ENCODE measurements at places on chromosomes 11 and 22.

DNA sequence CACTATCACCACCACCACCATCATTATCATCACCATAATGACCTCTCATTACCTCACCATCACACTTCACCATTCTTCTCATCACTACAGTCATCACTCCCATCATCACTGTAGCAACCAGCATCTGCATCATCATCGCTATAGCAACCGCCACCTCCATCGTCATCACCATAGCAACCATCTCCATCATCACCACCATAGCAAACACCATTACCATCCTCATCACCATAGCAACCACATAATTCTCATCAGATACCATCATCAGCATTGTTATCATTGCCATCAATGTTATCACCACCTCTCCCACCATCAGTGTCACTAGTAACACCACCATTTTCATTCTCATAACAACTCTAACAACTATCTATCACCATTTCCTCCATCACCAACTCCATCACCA is 23.1 kb upstream of the CD82 start:
- DNase-seq: no peak

DNA sequence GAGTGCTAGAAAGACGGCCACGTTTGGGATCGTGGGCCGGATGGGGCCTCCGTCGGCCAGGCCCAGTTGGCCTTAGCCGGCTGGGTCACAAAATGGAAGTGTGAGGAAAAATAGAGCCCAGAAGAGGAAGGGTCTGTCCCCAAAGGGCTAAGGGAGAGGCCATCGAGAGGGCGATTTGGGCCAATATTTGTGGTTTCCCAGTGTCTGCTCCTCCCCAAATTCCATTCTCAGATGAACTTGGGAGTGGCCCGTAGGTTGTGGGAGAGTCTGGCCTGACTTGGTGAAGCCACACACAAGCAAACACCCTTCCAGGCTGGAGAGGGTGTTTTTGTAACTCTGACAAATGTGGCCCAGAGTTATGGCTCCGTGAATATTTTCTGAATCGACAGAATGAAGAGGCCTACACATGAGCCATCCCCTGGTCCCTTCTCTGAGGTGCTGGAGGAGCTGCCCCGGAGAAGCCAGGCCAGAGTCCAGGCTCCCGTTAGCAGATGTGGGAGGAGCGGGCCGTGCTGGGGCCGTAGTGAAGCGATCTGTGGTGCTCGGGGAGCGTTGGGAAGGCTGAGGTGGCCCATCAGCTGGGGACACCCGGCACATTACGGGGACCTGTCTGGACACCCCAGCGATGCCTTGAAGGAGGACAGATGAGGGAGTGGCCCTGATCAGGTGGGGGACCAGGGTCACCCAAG is 73.5 kb upstream of the PPARA start:
- peak; percentile 74 for DNase-seq

GRCh38 chr11:79522626-79523025 is 81.8 kb upstream of the TENM4 start:
- no peak for DNase-seq

DNA sequence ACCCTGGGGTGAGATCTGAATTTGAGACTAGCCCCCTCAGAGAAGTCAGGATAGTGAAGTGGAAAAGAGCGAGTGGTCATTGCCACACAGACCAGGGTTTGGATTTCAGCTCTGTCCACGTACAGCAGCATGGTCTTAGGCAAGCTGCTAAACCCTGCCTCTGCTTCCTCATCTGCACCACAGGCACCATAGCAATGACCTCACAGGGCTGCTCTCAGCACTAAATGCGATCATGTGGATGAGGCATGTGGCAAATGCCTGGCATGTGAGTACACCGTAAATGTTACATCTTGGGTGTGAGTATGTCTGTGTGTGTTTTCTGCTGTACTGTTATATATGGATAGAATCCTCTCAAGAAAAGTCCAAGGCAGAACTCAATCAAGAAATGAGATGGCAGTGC is 15.8 kb downstream of the NAV2 start:
- no peak for DNase-seq

GRCh38 chr11:17853280-17853679 is 118.7 kb downstream of the KCNC1 start:
- DNase-seq: no peak

DNA sequence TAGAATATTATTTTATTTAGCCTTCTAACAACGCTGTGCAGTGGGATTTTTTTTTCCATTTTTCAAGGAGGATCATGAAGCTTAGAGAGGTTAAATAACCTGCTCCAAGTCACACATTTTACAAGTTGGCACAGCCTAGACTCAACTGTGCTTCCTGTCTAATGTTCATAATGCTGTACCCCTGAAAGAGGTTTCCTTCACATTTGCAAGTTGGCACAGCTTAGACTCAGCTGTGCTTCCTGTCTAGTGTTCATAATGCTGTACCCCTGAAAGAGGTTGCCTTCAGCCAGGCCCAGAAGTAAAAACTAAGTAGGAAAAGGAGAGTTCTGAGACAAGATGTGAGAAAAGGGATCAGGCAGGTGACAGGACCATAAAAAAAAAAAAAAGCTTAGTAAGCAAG is 7.9 kb upstream of the HEPACAM start:
- no peak for DNase-seq
